Stimulated activated CD8-positive, alpha-beta memory T cell treated with anti-CD3 and anti-CD28 coated beads, Interleukin-15, amount 100 ng/mL, for 48 hours (primary cell): ENCODE measurements at places on chromosomes 7 and 10.

DNA sequence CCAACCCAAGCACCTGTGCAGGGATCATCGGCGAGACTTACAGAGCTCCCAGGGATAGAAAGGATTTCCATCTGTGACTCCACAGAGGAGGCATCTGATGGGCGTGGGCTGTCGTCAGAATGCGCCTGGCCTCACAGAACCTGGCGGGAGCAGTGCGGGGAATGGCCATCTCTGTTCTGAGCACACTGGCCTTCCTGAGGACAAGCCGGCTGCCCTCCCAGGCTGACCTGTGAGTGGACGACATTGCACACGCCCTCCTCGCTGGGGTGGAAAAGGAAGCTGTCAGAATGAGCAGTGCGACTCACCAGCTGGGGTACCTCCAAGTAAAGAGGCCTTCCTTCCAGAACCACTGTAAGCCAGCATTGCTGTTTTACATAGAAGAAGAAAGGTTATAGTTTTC is 234.6 kb upstream of the PITRM1 start:
- no peak for DNase-seq

DNA sequence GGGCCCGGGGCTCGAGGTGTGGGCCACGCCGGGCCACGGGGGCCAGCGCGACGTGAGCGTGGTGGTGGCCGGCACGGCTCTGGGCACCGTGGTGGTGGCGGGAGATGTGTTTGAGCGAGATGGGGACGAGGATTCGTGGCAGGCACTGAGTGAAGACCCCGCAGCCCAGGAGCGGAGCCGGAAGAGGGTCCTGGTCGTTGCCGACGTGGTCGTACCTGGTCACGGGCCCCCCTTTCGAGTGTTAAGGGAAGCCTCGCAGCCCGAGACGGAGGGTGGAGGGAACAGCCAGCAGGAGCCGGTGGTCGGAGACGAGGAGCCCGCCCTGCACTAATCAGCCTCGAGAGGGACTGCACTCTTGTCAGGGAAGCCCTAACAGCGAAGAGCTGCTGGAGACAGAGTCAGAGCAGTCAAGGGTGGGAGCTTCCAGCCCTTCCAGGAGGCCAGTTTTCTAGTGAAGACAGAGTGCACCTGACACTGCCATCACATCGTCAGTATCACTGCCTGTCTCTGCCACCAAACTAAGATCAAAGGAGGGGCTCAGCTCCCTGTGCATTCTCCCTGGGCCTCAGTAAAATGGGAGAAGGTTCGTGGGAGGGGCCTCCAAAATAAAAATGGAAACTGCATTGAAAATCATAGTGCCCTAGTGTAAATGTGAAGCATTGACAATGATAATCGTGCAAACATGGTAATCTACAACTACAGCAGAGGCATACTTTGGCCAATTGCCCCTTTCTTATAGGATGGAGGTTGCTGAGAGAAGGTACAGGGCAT is 1.3 kb downstream of the MBLAC1 start:
- DNase-seq: no peak

GRCh38 chr10:49556723-49557122 is 17.8 kb upstream of the ERCC6 start:
- no peak for DNase-seq

- no peak for DNase-seq
Observed at GRCh38 chr7:1593091-1593866, 23.4 kb upstream of the PSMG3 start.

- DNase-seq: no peak
Observed at GRCh38 chr7:69633122-69633831, 35.0 kb downstream of the AUTS2 start.

GRCh38 chr7:30437823-30438574 is 40.6 kb downstream of the NOD1 start:
- no peak for DNase-seq
